Transverse colon (tissue), 4 donors: ENCODE measurements at places on chromosomes 7 and 10. TPM values are rescaled to one million over a fixed set of nuclear protein-coding genes. Genes with fewer than 3 reads are reported as not detected.
A peak's percentile ranks its signal among the peaks of the same experiment; 100 is the strongest.

MKX gene
- total RNA-seq = 0.82 TPM

GRCh38 chr10:8511026-8511425 lies 456.5 kb downstream of the GATA3 start:
- no peak for DNase-seq

DPP6 gene
- 7.9 TPM for total RNA-seq

INA gene
- total RNA-seq = 1.1 TPM

CLDN3 gene
- total RNA-seq = 1,369 TPM

- no peak for DNase-seq
These were observed 27.4 kb downstream of the ADAMTS14 start for GRCh38 chr10:70699659-70700174.

DNA sequence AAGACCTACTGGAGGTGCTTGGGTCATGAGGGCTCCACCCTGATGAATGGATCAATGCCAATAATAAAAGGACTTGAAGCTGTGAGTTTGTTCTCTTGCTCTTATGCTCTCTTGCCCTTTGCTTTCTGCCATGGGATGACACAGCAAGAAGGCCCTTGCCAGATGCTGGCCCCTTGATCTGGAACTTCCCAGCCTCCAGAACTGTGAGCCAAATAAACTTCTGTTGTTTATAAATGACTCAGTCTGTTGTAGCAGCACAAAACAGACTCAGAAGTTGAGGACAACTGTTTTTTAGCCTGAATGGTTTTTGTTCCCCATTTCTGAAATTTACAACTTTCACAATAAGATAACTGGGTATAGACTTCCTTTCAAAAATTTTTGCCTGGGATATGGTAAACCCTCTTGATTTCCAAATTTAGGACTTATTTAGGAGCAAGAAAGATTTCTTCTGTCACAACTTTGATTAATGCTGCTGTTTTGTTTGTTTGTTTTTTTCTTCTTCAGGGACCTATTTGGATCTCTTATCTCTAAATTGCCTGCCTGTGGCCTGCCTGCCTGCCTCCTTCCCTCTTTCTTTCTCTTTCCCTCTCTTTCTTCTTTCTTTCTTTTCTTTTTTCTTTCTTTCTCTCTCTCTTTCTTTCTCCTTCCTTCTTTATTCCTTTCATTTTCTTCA lies 12.1 kb downstream of the ENTPD1 start:
- DNase-seq = no peak

GRCh38 chr10:116590590-116591444 lies at the start of gene PNLIPRP1:
PNLIPRP1 (plus strand) TSS chr10:116590959; CDS start chr10:116591130, 171 bp downstream.
- DNase-seq = peak; percentile 50
